ENCODE measurements at places on chromosomes 2 and 18.

DNA sequence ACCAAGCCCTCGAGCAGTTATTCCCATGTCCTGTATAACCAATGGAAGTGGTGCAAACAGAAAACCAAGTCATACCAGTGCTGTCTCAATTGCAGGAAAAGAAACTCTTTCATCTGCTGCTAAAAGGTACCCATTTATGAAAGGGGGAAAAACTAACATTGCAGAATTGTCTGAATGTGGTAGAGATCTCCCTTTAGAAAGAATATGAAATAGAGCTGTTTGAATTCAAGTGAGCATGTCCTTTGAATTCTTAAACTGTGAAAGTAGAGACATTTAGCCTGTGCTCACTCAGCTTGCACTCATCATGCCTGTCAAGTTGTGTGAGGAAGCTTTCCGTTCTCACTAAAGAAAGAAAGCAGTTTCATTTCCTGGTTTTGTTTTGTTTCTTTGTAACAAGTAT, 87.4 kb downstream of the EML4 start:
- no peak for DNase-seq

GRCh38 chr18:76359909-76360308, 135.1 kb downstream of the ZNF516 start:
- no peak for DNase-seq

DNA sequence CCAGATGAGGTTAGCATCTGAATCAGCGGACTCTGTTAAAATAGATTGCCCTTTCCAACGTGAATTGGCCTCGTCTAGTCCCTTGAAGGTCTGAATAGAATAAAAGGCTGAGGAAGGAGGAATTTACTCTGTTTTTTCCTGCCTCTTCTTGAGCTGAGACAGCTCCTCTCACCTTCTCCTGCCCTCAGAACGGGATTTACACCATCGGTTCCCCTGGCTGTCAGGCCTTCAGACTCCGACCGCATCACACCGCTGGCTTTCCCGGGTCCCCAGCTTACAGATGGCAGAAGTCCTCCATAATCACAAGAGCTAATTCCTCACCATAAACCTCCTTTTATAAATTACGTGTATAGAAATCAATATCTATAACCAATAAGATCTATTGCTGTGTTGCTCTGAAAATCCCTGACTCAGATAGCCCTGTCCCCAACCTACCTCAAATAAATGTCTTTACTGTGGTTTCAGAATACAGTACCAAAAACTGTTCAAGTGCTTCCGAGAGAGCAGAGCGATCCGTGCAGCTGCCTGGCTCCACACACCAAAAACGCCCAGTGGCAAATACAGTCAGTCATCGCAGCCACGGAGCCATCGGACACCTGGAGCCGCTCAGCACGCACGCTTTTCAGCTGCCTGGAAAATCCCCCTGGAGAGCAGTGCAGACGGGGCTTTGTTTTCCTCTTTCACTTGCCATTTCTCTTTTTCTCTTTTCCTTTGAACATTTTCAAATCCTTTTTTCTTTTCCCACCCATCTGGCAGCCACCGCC, 196.9 kb downstream of the NRP2 start:
- no peak for DNase-seq

DNA sequence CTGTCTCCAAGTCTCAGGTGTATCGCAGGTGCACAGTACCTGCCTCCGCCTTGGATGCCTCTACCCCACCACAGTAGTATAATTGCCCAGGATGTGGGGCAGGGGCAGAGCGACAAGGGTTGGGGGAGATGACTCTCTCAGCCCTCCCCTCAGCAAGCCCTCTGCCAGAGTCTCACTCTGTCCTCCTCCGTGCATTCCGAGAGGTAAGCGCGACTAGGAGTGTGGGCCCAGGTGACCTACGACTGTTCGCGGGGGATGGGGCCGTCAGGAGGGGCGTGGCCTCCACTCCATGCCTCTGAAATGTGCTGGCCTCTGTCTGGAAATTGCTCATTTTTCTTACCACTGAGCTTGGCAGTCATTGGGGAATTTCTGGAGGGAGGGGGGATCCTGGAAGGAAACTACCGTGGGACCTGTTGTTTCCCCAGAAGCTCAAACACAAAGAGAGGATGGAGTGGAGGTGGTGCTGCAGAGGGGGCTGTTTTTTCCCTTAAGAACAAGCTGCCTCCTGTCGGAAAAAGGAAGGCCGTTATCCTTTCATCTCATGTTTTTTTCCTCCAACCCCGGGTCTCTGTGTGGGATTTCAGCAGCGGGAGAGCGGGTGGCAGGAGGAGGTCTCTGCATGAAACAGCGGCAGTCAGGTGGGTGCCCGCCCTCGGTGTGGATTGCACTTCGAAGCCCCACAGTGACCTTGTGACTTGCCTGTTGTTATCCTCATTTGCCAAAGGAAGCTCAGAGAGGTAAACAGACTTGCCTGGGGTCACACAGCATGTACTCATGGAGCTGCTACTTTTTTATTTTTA, 13.0 kb upstream of the RALB start:
- no peak for DNase-seq

GRCh38 chr2:158932131-158932645, 36.3 kb upstream of the TANC1 start:
- DNase-seq, result no peak

- no peak for DNase-seq
Measured at GRCh38 chr2:208311954-208312353, 45.9 kb downstream of the PIKFYVE start.

DNA sequence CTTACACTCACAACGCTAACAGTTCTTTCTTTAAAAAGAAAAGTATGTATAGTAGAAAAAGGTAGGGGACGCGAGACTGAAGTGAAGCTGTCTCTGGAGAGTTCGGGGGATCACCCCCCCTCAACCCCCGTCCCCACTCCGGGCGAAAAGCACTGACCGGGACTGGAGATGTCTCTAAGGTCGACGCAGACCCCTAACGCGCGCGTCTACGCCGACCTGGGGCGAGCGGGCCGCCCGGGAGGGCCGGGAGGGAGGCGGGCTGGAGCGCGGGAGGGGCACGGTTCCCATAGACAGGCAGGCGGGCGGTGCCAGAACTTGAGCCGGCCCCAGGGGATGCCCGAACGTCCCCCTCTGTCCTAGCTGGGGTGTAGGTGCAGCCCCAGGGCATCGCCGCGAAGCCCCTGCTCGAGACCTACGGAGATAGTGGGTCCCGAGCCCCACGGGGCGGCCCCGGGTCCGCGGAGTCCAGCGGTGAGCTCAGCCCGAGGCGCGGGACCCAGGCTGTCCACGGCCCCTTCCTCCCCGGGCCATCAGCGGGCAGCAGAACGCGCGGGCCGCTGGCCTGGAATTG, 82.2 kb downstream of the CHRNA1 start:
- DNase-seq, result no peak

DNA sequence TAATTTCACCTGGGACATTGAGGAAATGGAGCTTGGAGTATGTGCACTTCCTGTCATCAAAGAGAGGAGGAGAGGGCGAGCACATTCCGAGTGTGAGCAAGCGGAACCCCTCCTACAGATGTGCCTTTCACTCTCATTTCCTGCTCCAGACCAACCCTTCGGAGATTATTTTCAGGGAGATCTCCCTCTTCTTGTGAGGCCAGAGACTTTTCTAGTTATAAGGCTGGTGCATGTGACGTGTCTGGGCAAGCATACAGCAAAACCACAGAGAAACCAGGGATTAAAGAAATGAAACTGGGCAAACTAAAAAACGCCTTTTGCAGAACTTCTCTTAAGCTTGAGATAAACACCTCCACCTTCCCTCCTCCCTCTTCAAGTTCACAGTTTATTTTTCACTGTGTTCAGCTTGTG, 409.2 kb upstream of the TCF4 start:
- DNase-seq, result no peak

DNA sequence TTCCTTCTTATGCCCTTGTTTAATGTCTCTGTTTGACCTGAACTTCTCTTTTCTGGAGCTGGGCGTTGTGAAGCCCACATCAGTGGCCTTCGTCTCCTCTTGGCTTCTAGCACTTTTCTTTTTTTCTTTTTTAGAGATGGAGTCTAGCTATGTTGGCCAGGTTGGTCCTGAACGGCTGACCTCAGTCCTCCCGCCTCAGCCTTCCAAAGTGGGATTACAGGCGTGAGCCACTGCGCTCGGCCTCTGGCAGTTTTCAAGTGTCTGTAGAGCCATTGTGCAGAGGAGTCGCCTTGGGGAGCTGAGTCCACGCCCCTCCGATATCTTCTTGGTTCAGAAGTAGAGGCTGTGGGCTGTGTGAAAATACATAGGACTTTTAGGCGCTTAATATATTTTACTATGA, 36.5 kb downstream of the ZNF532 start:
- DNase-seq, result no peak

DNA sequence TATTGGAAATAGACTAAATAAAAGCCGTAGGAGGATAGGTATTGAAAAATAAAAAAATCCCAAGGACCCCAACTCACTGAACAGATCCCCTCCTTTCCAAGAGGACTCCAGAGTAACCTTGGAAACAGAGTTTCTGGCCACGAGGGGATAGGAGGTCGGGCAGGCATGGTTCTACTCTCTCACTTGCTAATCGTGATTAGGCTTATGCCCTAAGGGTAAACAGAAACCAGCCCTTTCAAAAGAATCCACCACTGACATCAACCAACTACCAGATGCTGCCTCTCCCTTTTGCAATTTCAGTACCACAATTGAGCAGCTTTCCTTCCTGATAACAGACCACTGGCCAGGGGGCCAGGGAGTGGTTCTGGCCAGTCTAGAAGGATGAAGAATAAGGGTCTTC, 477.8 kb downstream of the EIPR1 start:
- DNase-seq, result no peak

DNA sequence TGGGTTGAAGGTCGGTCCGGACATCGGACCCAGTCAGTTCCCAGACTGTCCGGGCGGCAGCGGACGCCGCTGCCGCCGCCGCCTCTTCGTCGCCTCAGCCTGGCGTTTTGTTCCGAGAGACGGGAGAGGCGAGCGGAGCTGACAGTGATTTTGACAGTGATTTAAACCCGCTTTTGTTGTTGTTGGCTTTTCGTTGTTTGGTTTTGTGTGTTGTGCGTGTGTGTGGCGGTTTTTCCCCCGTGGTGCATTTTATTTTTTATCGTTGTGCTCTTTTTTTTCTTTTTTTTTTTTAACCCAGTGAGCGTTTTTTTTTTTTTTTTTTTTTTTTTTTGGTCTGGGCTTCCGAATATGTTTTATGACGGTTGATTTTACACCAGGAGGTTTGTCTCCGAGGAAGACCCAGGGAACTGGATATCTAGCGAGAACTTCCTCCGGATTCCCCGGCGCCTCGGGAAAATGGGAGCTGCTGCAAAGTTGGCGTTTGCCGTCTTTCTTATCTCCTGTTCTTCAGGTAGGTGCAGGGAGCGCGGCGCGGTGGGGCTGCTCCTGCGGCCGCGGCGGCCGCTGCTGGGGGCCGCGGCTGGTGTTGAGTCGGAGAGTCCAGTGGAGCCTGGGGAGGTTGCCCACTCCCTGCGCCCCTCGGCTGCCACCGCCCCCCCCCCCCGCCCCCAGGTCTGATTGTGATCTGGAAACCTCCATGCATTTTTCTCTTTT, at the start of gene ACVR2A:
Gene ACVR2A, plus strand, starts transcription at position 333 of the 714 bp plus-strand sequence. Its CDS starts 124 bp downstream, at position 457.
- no peak for DNase-seq
